T-helper 2 cell (primary cell): ENCODE measurements at places on chromosomes 13 and 19.

DNA sequence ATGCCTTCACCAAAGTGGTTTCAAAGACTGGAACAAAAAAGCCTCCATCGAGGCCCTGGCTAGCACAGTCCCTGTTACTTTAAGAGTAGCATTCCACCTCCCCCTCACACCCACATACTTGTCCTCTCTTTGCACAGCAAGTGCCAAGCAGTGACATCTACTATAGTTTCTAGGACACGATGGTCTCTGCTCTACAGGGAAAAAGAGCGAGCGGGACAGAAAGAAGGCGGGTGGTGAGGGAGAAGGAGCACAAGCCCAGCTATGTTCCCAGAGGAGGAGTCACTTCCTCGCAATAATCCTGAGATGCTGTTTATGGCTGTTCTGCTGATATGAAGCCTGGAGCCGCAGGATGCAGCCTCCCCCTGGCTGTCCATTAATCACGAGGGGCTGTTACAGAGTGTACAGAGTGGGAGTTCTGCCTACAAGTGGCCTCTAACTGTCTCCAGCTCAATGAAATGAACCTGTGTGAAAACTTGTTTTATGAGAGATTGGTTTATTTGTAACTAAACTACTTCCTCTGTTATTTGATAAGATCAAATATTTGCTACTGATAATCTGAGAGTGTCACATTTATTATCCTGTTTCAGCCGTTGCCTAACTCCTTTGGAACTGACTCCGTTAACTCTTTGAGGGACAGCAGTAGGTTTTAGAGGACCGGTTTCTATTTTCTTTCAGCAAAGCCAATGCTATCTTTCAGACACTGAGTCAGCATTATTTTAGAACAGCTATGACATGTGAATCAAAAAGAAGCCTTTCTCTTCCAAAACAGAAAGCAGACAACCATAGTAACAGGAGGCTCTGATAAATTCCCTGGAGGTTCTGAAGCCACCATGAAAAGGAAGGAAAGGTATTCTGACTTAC lies 208.0 kb downstream of the SPRY2 start:
- no peak for DNase-seq

GRCh38 chr13:53250977-53251376 lies 222.4 kb downstream of the OLFM4 start:
- no peak for DNase-seq

DNA sequence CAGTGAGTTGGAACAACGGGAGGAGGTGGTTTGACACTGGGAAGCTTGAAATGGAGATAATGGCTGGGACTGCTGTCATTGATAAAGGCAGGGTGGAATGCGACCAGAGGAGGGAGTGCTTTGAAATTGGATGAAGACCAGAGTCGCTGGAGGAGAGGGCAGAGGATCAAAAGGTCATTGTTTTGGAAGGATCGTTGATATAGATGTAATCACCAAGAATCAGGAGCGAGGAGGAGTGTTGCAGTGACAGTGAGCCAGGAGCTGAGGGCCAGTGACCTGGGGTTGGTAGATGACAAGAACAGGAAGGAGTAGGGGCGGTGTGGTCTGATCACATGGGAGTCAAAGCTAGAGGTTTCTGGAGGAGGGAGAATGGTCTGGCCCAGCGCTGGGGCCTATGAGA lies 25.3 kb downstream of the TM9SF2 start:
- DNase-seq, result no peak

GRCh38 chr13:81988567-81988966 lies 1647.6 kb upstream of the SPRY2 start:
- DNase-seq, result no peak

- DNase-seq, result no peak
Measured at GRCh38 chr19:17424743-17425365, 5.0 kb downstream of the MVB12A start.

GRCh38 chr13:37616131-37616530 lies 17.6 kb upstream of the POSTN start:
- no peak for DNase-seq

DNA sequence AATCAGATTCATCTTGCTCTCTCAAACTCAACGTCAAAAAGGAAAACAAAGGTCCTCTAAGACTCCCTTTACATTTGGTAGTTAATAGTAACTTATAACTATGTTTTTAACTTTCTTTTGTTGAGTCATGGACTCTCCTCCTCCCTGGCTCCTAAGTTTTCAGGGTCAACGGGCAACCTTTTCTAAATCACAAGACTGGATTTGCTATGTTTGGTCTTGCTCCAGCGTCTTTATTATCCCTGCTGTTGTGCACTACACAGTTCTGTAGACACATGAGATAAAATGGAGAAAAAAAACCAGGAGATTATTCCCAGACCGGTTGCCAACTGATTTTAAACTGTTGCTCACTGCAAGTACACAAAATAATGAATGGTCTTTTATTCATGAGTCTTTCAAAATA lies 1.9 kb upstream of the ITM2B start:
- no peak for DNase-seq

DNA sequence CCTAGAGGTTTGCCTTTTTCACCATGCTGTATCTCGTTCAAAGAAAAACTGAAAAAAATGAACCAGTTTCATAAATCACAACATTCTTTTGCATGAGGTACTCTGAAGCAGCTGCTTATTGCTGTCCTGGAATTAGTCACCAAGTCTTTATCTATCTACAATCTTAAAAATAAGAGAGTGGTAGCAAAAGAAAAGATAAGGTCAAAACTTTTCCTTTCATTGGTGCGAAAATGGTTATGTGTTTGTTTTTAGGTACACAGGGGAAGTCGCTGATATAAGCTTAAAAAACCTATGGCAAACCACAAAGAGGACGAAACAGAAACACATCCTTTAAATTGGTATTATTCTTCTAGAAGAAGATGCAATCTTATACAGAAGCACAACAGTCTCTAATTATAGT lies 20.7 kb downstream of the OBI1 start:
- no peak for DNase-seq

- no peak for DNase-seq
Measured at GRCh38 chr19:21148681-21149080, 6.8 kb downstream of the ZNF431 start.

GRCh38 chr13:27793507-27794367 lies 1.5 kb downstream of the GSX1 start:
- no peak for DNase-seq

DNA sequence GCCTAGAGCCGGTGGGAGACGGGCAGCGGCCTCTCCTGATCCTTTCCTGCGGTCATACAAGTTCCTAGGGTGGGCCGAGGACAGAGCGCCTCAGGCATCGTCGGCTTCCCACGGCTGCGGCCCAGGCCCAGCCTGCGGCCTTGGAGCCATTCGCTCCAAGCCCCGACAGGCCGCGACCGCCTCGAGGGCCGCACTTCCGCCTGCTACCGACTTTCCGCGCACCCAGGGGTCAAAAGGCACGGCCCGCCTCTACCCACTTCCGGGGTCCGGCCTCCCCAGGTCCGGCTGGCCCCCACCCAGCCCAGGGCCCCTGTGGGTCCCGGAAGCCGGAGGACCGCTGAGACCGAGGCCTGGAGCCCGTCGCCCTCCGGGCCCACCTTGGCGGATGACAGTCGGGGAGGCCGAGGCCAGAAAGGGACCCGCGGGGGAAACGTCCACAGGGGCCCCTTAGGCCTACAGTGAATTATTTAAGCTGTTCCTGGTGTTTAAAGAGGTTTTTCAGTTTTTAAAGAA lies 16.2 kb downstream of the ZIC2 start:
- no peak for DNase-seq
